ENCODE measurements at places on chromosomes 3 and 15.

DNA sequence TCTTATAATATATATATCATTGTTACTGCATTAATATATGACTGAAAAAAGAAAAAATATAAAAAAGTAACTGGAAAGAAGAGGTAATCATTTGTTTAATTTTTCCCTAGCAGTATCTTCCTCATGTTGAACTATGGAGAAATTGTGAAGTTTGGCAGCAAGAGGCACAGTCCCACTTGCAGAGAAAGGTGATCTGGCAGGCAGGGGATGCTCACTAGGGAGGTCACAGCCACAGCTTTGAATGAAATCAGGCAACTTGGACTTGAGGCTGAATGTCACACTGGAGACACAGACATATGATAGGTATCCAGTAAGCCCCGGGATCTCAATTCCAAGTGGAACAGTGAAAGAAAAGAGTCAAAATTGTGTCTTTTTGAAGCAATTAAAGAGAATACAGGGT is 149.9 kb upstream of the RORA start:
- no peak for DNase-seq

- DNase-seq: no peak
Measured at GRCh38 chr15:88655800-88656488, 17.1 kb downstream of the ISG20 start.

GRCh38 chr3:8212794-8213193 is 288.8 kb upstream of the LMCD1 start:
- DNase-seq: no peak

GRCh38 chr3:98004721-98005120 is 30.4 kb downstream of the GABRR3 start:
- DNase-seq: no peak

- DNase-seq: no peak
Measured at GRCh38 chr3:152284906-152285305, 16.2 kb downstream of the MBNL1 start.

- DNase-seq: no peak
Measured at GRCh38 chr15:73959012-73959581, 32.8 kb downstream of the LOXL1 start.

GRCh38 chr3:187359798-187360486 is 8.2 kb upstream of the RTP4 start:
- DNase-seq: no peak

DNA sequence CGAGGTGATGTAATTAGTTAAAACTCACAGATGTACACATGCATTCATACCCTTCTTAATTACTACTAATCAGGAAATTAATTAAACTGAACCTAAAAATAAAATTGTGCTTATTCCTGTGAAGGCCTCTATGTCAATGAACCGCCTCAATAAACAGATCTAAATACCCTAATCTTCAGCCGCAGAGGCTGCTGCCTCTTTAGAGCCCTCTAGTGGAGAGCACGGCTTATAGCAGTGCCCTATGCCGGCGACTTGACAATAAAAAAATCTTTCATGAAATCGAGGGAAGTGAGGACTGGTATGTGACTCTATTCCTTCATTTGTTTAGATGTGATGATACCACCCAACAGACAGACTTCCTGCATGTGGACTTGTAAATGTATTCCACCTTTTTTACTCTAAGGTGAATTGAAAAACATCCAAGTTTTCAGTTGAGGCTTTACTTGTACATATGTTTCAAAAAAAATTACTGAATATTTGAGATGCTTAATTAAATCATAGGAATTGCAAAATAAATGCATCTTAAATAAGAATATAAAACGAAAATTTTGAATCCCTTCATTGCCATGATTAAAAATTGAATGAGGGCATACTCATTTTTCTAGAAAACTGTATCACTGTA is 8.3 kb upstream of the EPHA3 start:
- DNase-seq: peak; percentile 44

DNA sequence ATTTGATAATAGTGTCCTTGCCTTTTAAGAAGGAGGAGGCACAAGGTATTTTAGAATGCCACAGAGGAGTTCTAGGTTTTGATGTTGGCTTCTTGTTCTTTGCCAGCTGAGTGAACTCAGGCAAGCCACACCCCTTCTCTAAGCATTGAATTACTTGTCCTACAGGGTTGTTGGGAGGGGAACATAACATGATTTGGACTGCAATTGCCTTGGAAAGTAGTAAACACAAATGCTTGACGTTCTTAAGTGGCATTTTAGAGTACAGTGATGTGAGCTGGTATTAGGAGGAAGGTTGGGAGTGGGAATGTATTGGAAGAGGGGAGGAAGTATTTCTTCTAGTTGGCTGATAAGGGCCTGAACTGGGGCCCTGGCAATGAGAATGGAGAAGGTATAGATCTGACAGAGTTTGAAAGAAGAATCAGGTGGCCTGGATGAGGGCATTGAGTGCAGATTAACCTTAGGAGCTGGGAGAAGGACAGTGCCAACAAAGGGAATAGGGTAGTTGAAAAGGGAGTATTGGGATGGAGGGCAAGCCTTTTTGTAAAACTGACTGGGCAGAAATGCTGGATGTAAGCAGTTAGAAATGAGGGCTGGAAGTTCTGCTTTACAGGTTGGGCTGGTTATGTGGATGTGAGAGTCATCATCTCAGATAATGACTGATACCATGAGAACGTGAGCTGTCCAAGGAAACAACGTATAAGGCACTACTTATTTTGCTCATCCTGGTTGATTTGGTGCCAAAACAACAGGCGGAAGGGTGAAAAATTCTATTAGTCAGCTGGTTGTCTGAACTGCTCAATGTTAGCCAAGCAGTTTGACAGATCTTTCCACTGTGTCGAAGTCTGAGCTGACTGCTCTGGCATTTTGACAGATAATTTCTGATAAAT is 16.7 kb downstream of the KAT2B start:
- DNase-seq: peak; percentile 24
